ENCODE measurements at places on chromosomes 5 and 9.

GRCh38 chr5:82142928-82143577 lies 135.1 kb downstream of the RPS23 start:
- no peak for DNase-seq

DNA sequence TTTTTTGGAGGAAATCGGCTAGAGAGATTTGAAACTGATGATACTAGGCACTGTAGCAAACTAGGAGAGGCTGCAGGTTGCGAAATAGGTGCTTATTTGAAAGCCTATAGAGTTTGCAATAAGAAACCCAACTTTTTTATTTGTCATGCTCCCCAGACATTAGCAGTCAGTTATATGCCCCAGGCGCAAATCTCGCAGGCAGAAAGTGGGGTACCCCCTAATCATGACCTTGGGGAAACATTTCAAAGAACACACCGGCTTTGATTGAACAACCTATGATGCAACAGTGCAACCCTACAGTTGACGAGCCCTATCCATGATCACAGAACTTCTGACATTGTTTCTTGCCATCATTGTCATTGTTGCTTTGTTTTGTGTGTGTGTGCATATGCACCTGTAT lies 510.5 kb downstream of the RAB3C start:
- DNase-seq = no peak

DNA sequence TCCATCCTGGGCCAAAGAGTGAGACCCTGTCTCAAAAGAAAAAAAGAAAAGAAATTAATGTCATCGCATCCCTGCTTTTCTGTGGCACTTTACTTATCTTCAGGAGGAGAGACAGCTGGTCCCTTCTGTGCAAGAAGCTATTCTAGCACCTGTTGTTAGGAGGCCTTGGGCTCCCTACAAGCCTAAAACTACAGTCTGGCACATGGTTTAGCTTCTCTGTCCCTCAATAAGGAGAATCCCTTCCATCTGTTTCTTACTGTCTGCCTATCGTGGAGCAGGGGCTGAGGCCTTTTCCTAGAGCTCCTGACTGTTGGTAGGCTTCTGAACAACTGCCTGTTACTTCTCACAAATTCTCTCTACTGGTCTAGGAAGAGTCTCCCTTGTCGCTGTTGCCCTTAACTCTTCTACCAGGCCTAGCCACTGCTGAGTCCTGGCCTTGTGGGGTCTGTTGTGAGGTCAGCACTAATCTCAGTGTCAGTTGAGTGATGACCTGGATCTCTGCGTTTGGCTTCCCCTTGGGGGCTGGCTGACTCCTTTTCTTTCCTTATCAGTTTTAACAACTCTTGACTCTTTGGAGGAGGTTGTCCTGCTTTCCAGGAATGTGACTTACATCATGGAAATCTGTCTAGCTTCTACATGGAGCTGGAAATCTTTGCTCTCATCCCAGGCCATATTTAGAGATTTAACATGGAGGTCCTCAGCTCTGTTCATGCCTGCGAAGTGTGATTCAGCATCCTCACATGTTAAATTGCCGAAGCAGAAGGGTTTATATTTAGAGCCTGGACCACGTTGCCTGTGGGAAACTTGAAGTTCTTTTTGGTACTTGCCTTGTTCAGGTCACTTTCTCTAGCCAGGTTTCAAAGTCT lies 5.7 kb upstream of the GARNL3 start:
- no peak for DNase-seq

DNA sequence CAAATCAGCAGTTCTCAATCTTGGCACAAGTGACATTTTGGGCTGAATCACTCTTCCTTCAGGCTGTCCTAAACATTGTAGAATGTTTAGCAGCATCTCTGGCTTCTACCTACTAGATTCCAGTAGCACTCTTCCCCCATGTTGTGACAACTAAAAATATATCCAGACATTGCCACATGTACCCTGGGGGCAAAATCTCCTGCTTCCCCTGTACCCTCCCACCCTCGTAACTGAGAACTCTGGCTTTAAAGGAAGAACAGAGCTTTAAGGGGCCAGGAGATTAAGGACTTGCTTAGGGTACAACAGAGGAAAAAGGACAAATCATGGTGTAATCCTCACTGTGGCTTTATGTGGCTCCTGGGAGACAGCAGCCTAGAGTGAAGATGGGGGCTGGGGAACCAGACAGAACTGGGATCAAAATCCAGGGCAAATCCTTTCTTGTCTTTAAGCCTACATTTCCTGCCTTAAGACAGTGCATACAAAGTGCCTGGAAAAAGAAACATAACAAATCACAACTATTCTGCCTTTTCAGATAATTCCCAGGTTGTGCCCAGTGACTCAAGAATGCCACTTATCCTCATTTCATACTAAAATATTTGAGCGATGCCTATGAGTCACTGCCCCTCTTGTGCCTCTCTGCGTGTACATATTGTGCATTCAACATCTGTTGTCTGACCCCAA lies 109.3 kb downstream of the DAPK1 start:
- DNase-seq = no peak

GRCh38 chr9:82590845-82591244 lies 472.1 kb downstream of the RASEF start:
- DNase-seq = no peak

GRCh38 chr9:98158071-98158831 lies 34.2 kb downstream of the CORO2A start:
- DNase-seq = no peak

All from B cell (primary cell).